ENCODE measurements at places on chromosomes 13 and 19.

DNA sequence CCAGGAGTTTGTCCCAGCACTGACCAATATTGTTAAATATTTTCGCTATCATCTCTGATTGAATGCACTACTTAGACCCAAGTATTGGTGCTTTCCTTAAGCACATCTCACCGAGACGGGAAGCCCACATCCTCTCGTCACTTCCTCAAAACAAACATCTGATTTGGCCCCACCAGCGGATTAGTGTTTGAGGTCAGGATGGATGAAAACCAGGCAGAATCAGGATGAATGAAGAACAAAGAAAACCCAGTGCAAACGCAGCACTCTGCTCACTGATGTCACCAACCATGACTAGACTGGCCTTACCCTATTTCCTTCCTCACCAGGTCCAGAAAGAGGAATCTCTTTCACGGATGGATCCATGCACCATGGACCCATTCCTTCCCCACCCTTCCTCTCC is 6.0 kb downstream of the PLAUR start:
- DNase-seq: peak; percentile 53

DNA sequence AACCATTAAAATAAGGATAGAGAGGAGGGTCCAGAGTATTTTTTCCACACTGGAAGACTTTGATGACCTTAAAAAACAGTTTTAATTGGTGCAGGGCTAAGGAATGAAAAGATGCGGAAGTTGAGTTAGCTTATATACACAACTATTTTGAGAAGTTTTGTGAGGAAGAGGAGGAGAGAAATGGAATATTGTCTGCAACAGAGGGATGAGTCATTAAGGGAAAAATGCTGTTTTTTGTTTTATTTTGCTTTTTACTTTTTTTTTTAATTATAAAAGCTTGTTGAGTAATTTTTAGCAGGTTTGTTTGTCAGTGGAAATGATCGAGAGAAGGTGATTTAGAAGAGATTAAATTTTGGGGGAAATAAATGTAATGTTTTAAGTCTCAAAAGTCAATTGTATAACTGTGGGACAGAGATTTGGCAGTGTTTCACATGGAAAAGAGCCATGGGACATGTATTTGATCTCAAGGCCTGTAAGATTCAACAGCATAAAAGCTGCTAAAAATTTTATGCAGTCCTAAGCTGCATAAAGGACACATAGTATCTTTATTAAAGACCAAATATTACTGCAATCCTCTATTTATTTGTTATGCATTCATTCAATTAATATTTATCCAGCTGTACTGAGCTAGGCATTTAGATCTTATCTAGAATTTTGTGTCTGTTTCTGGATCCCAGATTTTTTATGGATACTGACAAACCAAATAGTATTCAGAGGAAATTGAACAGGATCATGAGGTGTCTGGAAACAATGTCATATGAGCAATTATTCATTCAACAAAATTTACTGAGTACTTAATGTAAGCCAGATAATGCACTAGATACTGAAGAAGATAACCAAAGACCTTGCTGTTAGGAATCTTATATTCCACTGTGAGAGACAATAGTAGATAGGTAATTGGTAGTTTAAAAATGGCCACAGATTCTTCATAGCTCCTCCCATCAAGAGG is 72.7 kb downstream of the DNAJC15 start:
- DNase-seq: no peak

- DNase-seq: peak; percentile 31
Observed at GRCh38 chr19:11324079-11324661, 15.3 kb downstream of the RAB3D start.

DNA sequence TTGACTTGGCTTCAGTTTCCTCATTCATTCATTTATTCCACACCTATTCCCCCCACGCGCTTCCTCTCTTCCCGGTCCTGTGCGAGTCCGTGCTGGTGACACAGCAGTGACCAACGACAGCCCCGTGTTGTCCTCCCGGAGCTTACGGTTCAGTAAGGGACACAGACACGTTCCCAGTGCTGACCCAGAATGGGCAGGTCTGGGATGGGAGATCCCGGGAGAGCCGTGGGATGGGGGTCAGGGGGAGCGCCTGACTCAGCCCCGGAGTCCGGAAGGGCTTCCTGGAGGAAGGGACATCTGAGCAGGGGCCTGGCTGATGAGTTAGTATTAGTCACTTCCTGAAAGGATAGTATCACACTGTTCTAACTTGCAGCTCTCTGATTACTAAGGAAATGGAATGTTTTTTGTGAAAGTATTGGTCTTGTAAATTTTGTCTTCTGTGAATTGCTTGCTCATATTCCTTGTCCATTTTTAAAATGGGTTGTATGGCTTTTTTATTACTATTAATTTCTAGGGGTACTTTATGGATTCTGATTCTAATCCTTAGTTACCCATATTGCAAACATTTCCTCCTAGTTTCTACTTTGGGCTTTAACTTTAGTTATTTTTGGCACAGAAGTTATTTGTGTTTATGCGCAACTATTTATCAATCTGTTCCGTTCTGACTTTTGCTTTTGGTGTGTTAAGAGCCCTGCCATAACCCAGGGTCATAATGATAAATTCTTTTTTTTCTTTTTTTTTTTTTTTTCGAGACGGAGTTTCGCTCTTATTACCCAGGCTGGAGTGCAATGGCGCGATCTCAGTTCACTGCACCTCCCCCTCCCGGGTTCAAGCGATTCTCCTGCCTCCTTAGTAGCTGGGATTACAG is 708 bp upstream of the ERCC1 start:
- DNase-seq: no peak

DNA sequence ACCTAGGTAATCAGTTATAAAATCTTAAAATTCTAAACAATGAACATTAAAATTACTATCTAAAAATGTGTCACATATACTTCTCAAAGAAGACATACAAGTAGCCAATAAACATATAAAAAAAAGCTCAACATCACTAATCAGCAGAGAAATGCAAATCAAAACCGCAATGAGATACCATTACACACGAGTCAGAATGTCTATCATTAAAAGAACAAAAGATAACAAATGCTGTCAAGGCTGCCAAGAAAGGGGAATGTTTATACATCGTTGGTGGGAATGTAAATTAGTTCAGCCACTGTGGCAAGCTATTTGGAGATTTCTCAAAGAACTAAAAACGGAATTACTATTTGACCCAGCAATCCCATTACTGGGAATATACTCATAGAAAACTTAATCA is 310.3 kb upstream of the EDNRB start:
- DNase-seq: no peak

DNA sequence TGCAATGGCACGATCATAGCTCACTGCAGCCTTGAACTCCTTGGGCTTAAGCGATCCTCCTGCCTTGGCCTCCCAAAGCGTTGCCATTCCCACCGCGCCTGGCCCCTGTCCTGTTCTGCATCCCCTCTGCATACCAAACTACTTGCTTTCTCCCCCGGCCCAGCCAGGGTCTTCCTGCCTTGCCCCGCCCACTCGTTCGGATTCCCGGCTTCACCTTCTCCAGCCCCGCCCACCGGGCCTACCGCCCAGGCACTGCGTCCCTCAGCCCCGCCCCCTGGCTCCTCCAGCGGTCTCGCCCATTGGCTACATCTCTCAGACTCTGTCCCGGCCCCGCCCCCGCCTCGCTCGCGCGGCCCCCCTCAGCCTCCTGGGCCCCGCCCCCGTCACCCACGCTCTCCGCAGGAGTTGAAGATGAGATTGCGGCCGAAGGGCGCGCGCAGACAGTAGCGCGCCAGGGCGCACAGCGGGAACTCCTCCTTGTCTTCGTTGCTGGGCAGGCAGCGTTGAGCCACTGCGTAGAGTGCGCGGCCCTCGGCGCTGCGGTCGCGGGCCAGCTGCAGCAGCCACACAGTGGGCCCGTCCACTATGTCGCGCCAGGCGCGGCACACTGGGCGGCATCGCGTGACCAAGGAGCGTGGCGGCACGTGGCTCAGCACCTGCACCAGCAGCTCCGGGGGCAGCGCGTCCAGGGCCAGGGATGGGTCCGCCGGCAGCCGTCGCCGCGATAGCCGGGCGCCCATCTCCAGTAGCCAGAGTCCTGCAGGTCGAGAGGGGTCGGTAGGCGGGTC is 19.0 kb downstream of the MRPS12 start:
- DNase-seq: peak; percentile 74

DNA sequence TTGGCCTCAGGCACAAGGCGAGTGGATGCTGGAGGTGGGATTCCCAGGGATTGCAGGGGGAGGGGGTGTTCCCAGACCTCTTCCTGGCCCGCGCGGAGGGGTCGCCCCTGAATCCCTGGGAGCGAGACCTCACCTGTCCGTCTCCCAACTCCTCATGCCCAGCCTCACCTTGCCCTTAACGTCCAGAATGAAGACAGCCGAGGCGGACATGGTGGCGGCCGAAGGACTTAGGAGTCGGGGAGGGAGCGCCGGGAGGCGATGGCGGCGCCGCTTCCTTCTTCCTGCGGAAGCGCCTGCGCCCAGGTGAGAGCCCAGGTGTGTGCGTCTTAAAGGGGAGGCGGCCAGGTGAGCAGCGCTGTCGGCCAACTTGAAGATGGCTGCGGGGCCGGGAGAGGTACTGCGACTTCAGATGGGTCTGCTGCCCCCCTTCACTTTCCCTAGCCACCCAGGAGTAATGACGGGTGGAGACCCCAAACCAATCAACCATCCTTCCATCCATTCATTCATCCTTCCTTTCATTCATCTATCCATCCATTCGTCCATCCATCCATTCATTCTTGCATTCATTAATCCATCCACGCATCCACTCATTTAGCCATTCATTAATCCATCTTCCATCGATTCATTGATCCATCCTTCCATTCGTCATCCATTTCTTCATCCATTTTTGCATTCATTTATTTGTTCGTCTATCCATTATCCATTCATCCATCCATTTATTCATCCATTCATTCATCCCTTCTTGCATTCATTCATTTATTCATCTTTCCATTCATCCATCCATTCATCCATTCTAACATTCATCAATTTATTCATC is at the start of gene AP1M2:
Gene AP1M2, minus strand, starts transcription at position 291 of the 817 bp plus-strand sequence. Its CDS starts 81 bp downstream, at position 210.
- DNase-seq: no peak

DNA sequence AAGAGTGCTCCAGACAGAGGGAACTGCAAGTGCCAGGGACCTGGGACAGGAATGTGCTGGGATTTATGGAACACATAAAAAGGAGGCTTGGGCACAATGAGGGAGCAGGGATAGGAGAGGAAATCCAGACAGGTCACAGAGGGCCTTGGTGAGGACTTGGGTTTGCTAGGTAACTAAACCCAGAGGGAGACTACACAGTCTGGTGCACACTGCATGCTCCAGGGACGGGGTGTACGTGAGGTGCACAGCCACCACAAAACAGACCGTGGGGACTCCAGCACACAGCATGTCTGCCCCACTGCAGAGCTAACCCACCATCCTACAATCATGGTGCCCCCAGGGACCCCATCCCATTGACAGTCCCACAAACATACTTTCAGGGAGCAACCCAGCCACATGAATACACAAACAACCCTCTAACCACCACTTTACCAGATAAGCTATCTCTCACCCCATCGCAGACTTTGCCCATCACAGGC is 5.5 kb upstream of the ZFP36 start:
- DNase-seq: no peak
